ENCODE measurements at places on chromosomes 1 and 21.
A peak's percentile ranks its signal among the peaks of the same experiment; 100 is the strongest.

GRCh38 chr1:167936930-167937708 lies at the start of gene MPC2:
TSS of gene MPC2 (minus strand) at chr1:167937072. CDS start at chr1:167935841, 1,231 bp downstream.
- peak; percentile 43 for DNase-seq

GRCh38 chr1:82086739-82087138 lies 286.0 kb downstream of the ADGRL2 start:
- DNase-seq = no peak

DNA sequence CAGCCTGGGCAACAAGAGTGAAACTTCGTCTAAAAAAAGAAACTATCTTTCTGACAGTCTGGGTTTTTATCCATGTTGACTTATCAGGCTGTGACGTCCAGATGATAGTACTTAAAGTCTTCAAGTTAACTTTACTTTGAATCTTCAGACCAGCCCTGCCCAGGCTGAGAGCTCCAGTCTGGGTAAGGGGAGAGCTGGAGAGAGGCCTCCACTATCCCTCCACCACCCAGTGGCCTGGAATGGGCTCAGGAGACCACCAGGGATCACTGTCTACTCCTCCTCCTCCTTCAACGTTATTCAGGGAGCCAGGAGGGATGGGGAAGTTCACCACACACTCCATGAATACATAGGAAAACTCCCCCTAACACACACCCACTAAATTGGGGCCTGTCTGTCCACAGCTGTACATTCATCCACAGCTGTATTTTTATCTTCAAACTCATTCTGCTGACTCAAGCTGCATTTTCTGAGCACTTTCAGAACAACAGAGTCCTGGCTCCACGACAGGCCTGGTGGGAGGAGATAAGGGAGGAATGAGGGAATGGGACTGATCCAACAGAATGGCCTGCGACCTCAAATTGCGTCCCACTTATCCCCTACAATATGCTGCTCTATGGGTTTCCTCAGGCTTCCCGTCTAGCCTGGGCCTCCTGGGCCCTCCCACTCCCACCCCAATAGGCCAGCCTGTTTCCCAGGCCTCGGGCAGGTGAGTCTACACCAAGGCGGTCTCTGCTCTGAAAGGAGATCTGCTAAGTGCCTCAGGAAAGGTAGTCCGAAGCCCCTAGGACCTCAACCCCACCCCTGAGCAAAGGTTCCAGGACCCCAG lies 1.8 kb downstream of the SLC45A3 start:
- no peak for DNase-seq

- no peak for DNase-seq
Measured at GRCh38 chr1:37468037-37468436, 6.3 kb upstream of the ZC3H12A start.

GRCh38 chr1:244843148-244843978 lies 7.9 kb downstream of the COX20 start:
- DNase-seq = no peak

DNA sequence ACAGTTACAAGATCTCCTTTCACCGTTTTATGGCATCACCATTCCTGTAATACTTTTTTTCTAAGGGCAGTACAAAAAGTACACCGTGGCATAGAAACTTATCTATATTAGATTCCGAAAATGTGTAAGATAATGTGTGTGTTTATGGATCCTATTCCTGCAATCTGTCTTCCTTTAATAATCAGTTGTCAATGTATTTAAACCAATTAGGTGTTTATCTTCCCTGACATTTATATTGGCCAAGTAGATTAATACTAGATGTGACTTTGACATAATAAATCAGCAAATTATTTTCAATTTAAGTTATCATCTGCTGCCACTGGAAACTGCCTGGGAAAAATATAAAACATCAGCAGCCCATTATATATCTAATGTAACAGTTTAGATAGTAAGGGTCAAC lies 770.3 kb upstream of the ADGRL2 start:
- no peak for DNase-seq

DNA sequence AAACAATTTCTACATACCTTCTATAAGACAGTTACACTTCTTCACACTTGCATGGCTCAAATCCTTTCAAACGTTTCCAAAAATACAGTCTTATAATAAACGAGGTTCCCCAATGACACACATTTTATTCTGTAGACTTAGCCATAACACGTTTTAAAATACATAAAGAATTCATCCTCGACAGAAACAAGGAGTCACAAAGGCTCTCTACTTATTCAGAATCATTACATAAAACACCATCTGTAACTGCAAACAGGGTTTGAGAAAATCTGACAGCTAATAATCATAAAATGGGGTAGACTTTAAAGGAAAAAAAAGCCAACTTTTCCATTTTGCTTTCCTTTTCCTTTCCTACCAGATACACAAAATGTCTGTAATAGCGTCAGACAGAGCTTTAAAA lies 1.8 kb downstream of the PIK3R3 start:
- no peak for DNase-seq

- DNase-seq = no peak
Measured at GRCh38 chr1:180614730-180615129, 17.1 kb upstream of the XPR1 start.

DNA sequence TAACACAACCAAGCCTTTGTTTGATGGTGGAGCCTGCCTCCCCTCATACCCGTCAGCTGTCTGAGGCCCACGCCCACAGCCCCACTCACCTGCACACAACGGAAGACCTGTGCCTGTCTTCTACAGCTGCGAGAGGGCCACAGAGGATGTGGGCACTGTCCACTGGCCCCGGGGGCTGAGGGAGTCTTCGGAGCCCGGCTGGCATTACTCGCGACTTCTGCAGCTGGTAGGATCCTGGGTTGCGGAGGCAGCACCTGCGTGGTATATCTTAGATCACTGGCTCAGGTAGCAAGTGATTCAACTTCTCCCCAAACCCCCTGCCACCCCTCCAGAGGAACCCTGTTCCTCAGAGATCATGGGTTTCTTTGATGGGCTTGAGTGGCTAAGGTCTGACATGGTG lies 109.9 kb downstream of the EDEM3 start:
- no peak for DNase-seq

GRCh38 chr1:12171206-12172041 lies 4.6 kb downstream of the TNFRSF1B start:
- DNase-seq = no peak

- no peak for DNase-seq
Measured at GRCh38 chr1:175783126-175783722, 39.8 kb upstream of the TNR start.

DNA sequence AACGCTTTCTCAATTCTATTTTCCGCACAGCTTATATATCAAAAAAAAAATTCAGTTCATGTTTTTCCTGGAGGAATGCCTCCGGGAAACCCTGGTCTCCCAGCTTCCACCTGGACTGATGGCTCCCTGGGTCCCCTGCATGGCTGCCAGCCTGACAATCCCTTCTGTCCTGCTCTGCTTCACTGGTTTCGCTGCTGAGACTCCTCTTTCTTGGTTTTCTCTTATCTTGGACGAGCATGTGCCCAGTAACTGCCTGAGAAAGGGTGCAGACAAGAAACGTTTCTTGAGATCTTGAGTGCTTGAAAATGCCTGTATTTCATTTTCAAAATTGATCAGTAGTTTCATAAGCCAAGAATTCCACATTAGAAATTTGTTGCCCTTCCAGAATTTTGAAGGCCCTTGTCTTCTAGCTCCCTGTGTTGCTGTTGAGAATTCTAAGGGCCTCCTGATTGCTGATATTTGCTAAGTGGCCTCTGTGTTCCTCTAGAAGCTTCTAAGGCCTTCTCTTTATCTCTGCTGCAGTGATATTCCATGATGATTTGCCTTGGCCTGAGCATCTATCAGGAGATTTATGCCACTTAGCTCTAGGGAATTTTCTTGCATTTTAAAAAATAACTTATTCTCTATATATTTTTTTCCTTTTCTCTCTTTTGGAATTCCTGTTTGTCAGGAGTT lies 44.7 kb downstream of the ETS2 start:
- DNase-seq = no peak

DNA sequence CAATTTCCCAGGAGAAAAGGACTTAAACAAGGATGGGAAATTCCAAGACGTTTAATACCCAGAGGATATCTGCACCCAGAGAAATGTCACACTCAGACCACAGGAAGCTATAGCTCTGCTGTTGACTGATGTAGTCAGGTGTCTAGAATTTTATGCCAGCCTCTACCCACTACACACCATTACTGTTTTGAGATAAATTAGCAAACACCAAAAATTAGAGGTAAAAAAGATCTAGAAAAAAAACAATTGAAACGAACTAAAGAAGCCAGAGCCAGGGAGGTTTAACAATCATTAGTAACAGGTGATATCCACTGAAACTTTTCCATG lies 519.9 kb downstream of the SMYD3 start:
- no peak for DNase-seq

DNA sequence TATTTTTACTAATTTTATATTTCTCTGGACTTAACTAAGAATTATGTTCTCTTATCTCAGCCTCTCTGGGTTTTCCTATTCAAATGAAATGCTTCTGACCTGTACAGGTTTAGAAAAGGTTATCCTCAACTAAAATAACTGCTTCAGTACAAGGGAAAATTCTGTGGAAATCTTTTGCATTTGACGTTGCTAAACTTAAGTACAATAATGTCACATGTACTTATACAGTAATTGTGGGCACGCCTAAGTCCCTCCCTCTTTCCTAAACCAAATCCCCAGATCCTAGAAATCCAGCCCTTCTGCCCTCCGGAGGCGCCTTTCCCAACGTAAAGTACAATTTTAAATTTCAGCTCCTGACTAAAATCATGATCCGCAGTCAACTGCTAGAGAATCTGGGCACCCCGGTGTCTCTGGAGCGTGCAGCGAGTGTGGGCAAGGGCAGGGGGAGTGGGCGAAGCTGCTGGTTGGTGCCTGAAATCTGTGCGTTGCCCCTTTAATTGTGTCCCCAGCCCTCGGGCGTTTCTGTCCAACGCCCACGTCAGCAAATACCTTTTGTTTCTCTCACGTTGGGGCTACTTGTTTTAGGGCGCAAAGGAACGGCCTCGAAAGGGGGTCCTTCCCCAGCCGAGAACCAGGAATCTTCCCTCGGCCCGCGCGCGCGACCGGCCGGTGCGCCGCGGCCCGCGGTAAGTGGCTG lies at the start of gene ZBTB8A:
TSS of gene ZBTB8A (plus strand) at position 541 of the 697 bp plus-strand sequence. CDS start 53,505 bp downstream, outside the sequence.
- no peak for DNase-seq

Data from fibroblast of skin of left biceps (primary cell).